ENCODE measurements at places on chromosomes 1 and 21. TPM values are rescaled to one million over a fixed set of nuclear protein-coding genes. Genes with fewer than 3 reads are reported as not detected.
A peak's percentile ranks its signal among the peaks of the same experiment; 100 is the strongest.

DNA sequence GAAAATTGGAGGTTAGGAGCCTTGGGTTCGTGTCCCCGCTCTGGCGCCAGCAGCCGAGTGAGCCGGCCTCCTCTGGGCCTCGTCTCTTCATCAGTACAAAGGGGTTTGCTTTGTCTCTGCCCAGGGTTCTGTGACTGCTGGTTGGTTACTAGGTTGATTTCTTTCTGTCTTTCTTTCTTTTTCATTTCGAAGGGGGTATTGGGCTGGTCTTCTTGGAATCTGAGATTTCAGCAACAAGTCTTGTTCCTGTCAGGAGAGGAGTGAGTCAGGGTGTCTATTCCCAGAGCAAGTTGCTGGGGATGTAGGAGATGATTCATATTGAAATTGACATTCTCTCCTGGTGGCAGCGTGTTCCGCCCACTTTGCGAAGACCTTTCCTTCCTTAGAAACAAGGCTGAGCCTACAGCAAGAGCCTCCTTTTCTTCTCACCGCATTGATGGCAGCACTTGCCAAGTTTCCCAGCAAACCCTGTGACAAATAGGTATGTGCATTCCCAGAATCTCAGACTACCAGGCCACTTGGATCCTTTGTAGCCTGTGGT, 79.2 kb downstream of the MAN1C1 start:
- no peak for DNase-seq
- no peaks in the 10 kb centered on the region for H3K27me3 ChIP-seq
- peaks cover 5% of the 10 kb centered on the region for H3K36me3 ChIP-seq
- H3K27ac ChIP-seq: peak overlapping the region; percentile 93
- H3K4me3 ChIP-seq: peak overlapping the region; percentile 33

Gene FCRLB
- 0.27 TPM for total RNA-seq

Gene FCRLA
- total RNA-seq: not detected

Gene GJB5
- total RNA-seq: not detected

DNA sequence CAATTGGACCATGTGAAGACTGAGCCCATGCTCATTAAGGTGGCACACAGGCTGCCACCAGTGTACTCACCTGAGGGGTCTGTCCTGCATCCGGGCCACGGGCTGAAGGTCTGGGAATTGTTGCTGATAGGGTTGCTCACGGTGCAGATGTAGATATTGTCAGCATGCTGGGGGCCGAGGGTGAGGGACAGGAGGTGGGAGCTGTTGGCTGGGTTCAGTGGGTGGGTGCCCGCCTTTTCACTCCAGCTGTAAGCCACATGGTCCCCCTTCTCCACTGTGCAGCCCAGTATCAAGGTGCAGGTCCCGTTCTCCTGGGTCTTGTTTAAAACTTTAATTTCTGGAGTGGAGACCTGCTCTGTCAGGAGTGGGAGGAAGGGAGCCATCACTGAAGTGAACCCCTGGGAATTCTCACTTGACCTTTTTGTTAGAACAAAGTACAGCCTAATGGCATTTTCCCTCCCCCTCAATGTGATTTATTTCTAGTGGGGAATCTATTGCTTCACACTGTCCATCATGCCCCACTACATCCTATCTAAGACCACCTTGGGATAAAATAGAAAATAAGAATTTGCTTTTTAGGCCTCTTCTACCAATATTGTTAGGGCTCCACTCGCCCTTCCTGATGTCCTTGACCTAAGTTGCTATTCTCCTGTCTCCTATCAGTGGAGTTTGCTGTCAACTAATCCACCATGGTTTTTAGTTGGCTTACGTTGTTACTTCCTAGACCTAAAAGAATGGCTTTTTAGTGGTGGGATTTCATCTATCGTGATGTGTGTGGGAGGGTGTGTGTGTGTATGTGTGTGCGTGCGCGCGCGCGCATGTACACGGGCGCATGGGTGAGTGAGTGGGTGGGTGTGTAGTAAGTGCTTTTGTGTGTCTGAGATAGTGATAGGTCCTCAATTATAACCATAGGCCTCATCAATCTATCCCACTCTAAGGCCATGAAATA, 12.0 kb downstream of the SLAMF1 start:
- no peak for DNase-seq
- no peaks in the 10 kb centered on the region for H3K4me1 ChIP-seq
- H3K36me3 ChIP-seq: no peaks in the 10 kb centered on the region
- H3K4me3 ChIP-seq: no peak overlapping the region
- no peak overlapping the region for H3K27ac ChIP-seq
- no peaks in the 10 kb centered on the region for H3K27me3 ChIP-seq

Gene SLFNL1
- 0.29 TPM for total RNA-seq

GRCh38 chr1:46812065-46812963, 13.5 kb downstream of the CYP4B1 start:
- no peaks in the 10 kb centered on the region for H3K27me3 ChIP-seq
- H3K4me1 ChIP-seq: no peaks in the 10 kb centered on the region
- no peaks in the 10 kb centered on the region for H3K36me3 ChIP-seq
- no peak overlapping the region for H3K4me3 ChIP-seq

DNA sequence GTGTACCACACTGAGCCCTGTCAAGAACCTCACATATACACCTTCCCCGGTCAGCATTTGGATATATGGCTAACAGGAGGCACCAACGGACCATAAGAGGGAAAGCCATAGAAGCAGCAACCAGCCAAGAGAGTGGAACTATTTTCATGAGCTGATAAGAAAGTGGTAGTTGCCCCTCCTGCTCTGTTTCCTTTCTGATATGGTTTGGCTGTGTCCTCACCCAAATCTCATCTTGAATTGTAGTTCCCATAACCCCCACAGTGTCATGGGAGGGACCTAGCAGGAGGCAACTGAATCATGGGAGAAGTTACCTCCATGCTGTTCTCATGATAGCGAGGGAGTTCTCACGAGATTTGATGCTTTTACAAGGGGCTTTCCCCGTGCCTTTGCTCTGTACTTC, 366.1 kb upstream of the DAB1 start:
- no peaks in the 10 kb centered on the region for H3K27me3 ChIP-seq
- no peaks in the 10 kb centered on the region for H3K36me3 ChIP-seq
- no peak overlapping the region for H3K27ac ChIP-seq
- no peak overlapping the region for H3K4me3 ChIP-seq
- DNase-seq: no peak

GRCh38 chr21:42755766-42756579, 102.6 kb downstream of the PDE9A start:
- H3K4me3 ChIP-seq: no peak overlapping the region
- DNase-seq: no peak
- H3K4me1 ChIP-seq: no peaks in the 10 kb centered on the region
- H3K27me3 ChIP-seq: no peaks in the 10 kb centered on the region
- peaks cover 3% of the 10 kb centered on the region for H3K36me3 ChIP-seq

DNA sequence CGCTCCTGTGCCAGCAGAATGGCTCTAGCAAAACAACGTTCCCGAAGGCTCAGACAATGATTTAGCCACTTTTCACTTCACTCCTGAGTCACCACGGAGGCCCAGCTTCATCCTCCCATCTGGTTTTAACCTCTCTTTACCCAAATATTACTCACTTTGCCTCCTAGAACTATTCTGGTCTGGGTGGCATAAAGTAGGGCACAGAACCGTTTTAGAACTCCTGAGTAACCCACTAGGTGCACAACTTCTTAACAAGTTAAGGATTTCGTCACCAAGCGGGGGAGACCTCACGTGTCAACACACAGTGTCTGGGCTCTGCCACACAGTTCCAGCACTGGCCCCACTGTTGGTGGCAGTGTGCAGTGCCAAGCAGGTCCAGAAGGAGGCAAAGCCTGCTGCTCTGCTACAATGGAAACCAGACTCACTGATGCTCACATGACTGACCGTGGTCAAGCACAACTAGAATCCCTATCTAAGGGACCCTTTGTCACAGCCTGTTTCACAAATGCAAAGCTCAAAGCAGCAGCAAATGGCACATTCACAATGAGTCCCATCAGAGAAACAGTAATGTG, 121.7 kb downstream of the SIPA1L2 start:
- H3K27ac ChIP-seq: no peak overlapping the region
- no peak overlapping the region for H3K4me3 ChIP-seq
- H3K36me3 ChIP-seq: no peaks in the 10 kb centered on the region
- H3K4me1 ChIP-seq: peaks cover 12% of the 10 kb centered on the region
- DNase-seq: no peak

Gene FCRL1
- not detected for total RNA-seq

DNA sequence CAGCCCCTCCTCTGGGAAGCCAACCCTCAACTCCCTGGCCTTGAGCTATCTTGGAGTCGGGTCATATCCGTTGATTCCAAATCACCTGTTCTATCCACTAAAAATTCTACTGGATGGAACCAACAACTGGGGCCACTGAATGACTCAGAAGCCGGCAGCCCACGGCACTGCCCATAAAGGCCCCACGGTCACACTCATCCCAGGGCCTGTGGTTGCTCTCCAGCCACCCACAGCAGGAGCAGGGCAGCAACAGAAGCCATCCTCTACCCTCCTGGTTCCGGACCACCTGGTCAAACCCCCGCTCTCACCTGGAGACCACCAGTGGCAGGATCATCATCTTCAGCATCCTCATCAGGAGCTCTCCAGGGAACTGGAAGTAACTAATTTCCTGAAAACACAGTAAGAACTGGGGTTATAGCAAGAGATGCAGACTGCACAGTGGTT, 8.4 kb downstream of the SLC1A7 start:
- DNase-seq: no peak
- H3K27me3 ChIP-seq: no peaks in the 10 kb centered on the region
- H3K27ac ChIP-seq: no peak overlapping the region
- H3K36me3 ChIP-seq: no peaks in the 10 kb centered on the region

- no peak overlapping the region for H3K4me3 ChIP-seq
- no peaks in the 10 kb centered on the region for H3K27me3 ChIP-seq
- no peak for DNase-seq
- peak overlapping the region; percentile 91 for H3K27ac ChIP-seq
Observed at GRCh38 chr1:85605484-85606413, 25.2 kb downstream of the CCN1 start.

GRCh38 chr1:116396769-116397168, 23.7 kb downstream of the ATP1A1 start:
- no peaks in the 10 kb centered on the region for H3K4me1 ChIP-seq
- DNase-seq: no peak
- H3K36me3 ChIP-seq: peaks cover 88% of the 10 kb centered on the region
- H3K27me3 ChIP-seq: no peaks in the 10 kb centered on the region

- H3K36me3 ChIP-seq: no peaks in the 10 kb centered on the region
- no peak within 1 kb of the TSS for H3K4me3 ChIP-seq
- no peak for DNase-seq
- peaks cover 20% of the 10 kb centered on the region for H3K4me1 ChIP-seq
- no peaks in the 10 kb centered on the region for H3K27me3 ChIP-seq
Observed at GRCh38 chr1:1206376-1206965, at the start of gene TNFRSF18. Gene TNFRSF18, minus strand, starts transcription at chr1:1206592. Its CDS starts 21 bp downstream, at chr1:1206571.

GRCh38 chr1:87136607-87137341, 191.9 kb upstream of the LMO4 start:
- H3K4me1 ChIP-seq: peaks cover 3% of the 10 kb centered on the region
- H3K4me3 ChIP-seq: no peak overlapping the region
- H3K27ac ChIP-seq: no peak overlapping the region
- DNase-seq: no peak

DNA sequence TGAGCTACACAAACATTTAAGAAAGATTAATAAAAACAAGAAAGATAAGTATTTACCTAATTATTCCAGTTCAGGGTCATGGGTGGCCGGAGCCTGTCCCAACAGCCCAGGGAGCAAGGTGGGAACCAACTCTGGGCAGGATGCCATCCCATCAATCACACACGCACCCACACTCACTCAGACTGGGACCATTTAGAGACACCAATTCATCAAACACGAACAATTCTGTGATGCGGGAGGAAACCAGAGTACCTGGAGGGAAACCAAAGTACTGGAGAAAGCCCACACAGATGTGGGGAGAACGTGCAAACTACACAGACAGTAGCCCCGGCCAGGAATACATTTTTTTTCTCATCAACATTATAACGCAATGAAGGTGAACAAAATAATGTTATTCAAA, 16.2 kb downstream of the WASF2 start:
- H3K27ac ChIP-seq: peak overlapping the region; percentile 17
- no peak overlapping the region for H3K4me3 ChIP-seq
- H3K36me3 ChIP-seq: peaks cover 15% of the 10 kb centered on the region
- no peak for DNase-seq
- H3K27me3 ChIP-seq: no peaks in the 10 kb centered on the region

Measured in osteocyte (in vitro differentiated cells).